ENCODE measurements at places on chromosomes 11 and 22.

GRCh38 chr22:44865193-44866057 is 113.0 kb downstream of the ARHGAP8 start:
- no peak for DNase-seq

DNA sequence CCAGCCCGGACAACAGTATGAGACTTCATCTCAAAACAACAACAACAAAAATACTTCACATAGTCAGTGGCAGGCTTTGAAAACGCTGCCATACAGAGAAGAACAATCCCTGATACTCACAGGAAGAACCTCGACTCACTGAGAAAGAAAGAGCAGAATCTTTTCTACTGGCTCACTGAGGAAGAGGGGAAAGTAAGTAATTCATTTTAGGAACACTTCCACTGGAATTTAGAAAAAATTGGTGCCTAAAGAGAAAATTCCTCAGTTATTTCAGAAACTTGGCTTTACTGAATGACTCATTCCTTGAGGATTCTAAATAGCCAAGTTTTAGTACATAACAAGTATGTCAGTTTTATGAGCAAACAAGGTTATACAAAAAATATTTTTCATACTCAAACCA is 12.3 kb downstream of the NARS2 start:
- DNase-seq = no peak

GRCh38 chr11:59666969-59667368 is 1.9 kb downstream of the PATL1 start:
- peak; percentile 88 for DNase-seq

DNA sequence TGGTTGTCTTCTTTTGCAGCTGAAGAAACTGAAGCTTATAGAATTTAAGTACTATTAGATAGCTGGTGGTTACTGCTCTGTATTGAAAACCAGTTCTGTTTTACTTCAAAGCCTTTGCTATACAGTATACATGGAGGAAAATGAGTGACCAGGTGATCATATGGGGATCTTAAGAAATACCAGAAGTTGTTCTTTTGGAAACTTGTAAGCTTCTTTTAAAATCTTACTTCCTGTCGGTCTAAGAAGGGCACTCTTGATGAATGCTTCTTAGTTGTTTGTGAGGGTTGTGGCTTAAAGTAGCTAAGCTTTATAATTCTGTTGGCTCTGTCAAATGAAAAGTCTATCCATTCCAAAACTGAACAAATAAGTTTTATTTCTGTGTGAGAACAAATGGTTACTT is 55.2 kb downstream of the PDE3B start:
- DNase-seq = peak; percentile 12

Measured in inflammatory macrophage treated with lipopolysaccharide for 4 hours (primary cell).